ENCODE measurements at places on chromosomes 12 and 14. TPM values are rescaled to one million over a fixed set of nuclear protein-coding genes. Genes with fewer than 3 reads are reported as not detected.

The SRRM4 gene
- not detected for total RNA-seq

The CCDC196 gene
- total RNA-seq = not detected

- DNase-seq = no peak
Observed at GRCh38 chr14:20830831-20831230, 28.2 kb upstream of the RNASE1 start.

GRCh38 chr12:68367116-68367515, 35.0 kb upstream of the MDM1 start:
- DNase-seq = no peak
